ENCODE measurements at places on chromosomes 7 and 10. TPM values are rescaled to one million over a fixed set of nuclear protein-coding genes. Genes with fewer than 3 reads are reported as not detected.

DNA sequence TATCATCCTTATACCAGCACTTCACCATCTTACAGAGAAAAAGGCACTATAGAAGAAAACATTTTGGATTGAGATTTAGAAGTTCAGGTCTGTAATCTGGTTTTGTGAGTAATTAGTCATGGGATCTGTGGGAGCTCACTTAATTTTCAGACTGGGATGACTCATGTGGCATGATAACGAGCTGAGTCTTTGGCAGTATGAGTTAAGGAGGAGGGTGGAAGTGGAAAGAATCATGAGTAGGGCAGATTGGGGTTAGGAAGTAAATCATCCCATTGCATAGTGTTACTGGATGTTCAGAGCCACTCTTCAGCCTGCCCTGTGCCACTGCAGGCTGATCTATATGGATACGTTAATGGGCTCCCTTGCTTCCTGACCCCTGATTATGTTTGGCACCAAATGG, 64.9 kb downstream of the ZNF92 start:
- DNase-seq = no peak

DNA sequence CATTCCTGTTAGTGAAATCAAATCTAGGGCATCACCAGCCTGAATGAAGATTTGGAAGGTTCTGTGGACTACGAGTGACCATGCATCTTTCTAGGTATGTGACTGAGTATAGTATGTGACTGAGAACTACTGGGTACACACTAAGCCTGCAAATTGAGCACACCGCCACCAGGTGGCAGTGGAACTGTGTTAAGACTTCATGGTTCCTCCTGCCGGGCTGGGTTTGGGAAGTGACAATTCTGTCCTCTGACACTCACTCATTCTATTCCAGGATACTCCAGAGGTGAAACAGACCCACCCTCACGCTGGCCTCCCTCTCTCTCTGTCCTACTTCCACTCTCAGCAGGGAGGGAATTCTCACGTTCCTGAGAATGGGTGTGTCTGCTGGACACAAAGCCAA, 84.0 kb upstream of the TMEM248 start:
- DNase-seq = no peak

DNA sequence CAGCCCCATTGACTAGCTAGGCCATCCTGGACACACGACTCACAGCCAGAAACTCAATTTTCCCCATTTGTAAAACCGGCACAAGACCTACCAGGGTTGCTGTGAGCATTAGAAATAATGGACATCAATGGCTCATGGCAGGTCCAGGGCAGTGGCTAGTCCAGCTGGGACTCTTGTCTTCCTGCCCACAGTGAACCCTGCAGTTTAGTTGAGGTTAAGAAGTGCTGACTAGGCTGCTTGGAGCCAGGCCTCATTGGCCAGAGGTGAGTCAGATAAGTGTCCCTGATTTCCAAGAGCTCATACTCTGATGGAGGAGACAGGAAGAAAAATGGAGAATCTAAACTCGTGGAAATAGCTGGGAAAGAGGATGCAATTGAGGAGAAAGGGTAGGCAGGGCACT, 123.4 kb upstream of the ZNF92 start:
- DNase-seq = no peak

- no peak for DNase-seq
Observed at GRCh38 chr7:86437951-86438450, 205.7 kb upstream of the GRM3 start.

GRCh38 chr7:70188901-70189650, 590.8 kb downstream of the AUTS2 start:
- DNase-seq = no peak

DNA sequence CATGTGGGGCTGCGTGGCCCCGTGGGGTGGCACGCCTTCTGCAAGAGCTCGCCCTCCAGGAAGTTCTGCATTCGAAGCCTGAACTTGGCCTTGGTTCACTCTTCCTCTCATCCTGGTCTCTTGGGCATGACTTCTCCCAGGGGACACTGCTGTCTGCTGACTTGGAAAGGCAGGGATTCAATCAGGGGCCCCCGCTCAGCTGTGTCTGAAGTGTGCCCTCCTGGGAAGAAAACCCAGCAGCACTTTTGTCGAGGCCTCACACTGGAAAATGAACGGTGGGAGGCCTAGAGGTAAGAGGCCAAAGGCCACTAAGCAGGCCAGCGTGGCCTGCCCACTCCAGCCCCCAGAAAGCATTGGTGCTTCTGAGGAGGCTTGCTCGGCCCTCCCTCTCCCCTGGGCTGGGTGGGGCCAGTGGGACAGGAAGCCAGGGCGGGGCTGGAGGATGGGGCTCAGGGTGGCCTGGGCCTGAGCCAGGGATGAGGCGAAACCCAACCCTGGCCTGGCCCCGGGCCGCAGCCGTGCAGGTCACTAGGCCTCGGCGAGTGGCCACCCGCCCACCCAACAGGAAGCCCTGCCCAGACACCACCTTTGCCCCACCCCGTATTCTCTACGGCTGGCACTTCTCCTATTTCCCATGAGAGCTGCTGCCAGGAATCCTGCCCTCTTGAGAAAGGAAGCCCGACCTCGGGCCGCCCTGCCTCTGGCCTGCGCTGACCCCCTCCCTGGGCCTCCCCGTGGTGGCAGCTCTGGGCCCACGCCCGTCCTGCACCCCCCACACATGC, 81.1 kb downstream of the ZMIZ1 start:
- DNase-seq = no peak

DNA sequence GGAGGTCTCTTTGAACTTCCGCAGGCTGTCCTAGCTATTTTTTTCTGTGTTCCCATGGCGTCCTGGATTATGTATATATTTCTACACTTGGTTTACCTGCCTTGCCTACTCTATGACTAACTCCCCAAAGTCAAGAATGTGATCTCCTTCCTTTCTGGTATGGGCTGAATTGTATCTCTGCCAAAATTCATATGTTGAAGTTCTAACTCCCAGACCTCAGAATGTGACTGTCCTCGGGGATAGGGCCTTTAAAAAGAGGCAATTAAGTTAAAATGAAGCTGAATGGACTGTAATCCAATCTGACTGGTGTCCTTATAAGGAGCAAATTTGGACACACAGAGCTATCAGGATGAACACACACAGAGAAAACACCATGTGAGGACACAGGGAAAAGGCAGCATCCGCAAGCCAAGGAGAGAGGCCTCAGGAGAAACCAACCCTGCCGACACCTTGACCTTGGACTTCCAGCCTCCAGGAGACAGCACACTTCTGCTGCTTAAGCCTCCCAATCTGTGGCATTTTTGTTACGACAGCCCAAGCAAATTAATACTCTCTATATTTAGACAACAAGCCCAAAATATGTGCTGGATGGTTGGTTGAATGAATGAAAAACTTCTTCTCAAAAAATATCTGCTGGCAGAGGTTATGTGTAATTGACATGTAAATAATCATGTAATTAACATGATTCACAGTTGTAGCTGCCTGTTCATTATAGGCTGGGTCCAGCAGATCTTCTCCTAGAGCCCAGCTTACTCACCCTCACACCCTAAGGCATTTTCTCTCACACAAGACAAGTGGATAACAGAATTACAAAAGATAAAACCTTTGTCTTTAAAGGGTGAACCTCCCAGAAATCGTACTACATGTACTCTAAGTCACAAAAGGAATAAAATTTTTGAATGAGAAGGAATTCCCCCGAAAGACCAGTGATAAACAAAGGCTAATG, 123.7 kb downstream of the CUBN start:
- DNase-seq = no peak

- peak; percentile 69 for DNase-seq
Observed at GRCh38 chr7:5282543-5283316, at the start of gene SLC29A4. Gene SLC29A4 (plus strand): TSS chr7:5282943. CDS start chr7:5287817, 4,874 bp downstream.

DNA sequence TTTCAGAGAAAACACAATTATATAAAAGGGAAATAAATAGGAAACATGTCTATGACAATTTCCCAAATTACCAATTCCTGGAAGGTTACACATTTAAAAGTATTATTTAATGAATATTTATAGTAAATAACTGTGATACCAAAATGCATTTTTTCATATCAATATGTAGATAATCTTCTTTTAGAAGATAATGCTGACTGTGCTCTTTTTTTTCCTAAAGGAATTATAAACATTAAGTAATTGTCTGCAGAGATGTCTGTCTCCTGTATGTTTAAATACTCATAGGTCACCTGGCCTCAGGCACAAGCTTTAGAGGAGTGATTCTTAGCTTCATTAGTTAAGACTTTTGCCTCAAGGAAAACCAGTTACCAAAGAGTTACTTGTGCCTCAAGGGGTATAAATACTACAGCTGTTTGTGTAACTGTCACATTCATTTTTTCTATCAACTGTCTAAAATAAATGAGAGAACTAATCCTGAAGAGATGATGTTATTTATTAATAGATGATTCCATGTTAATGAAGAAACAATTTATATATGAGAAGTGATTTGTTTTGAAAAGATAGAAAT, 77.1 kb downstream of the DNAJC1 start:
- no peak for DNase-seq

DNA sequence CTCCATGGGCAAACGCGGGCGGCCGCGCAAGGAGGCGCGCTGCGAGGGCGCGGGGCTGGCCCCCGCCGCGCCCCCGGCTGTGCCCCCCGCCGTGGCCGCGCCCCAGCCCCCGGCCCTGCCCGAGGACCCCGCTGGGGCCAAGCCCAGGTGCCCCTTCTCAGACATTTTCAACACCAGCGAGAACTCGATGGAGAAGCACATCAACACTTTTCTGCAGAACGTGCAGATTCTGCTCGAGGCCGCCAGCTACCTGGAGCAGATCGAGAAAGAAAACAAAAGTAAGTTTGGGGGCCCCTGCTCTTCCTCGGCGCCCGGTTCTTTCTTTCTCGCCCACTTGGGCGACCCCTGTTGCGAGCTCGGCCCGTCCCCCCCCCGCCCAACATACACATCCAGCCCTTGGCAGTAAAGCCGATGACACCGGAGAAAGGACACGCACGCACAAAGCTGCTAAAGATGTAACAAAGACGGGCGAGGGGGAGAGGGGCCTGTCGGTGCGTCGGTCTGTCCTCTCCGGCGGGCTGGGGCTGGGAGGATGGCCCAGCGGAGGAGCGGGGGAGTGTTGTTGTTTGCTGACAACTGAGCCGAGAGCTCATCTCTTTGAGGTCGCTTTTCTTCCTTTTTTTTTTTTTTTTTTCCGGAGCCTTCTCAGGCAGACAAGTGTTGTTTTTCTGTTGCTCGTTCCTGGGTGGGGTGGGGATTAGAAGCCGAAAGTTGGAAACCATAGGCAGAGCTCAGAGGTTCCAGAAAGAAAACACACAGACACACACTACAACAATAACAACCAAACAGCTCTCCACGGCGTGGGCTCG, 604 bp downstream of the MXI1 start:
- DNase-seq = peak; percentile 57

DNA sequence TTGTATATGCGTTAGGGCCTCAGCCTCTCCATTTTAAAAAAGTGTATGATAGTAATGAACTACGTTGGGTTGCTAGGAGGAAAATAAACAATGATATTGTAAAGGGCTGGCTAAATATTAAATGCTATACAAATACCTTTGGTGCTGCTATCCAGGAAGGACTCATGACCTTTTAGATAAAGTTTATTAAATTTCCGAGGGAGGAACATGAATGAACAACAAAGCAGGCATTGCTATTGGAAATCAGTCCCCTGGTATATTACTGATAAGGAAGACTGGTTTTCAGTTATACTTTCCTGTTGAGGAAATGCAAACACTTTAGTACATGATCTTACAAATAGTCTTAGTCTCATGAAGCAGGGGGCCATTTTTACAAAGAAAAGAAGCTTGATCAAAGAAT, 17.2 kb upstream of the AGR2 start:
- no peak for DNase-seq

- peak; percentile 65 for DNase-seq
Observed at GRCh38 chr7:353746-354325, 63.9 kb downstream of the FOXL3 start.

DNA sequence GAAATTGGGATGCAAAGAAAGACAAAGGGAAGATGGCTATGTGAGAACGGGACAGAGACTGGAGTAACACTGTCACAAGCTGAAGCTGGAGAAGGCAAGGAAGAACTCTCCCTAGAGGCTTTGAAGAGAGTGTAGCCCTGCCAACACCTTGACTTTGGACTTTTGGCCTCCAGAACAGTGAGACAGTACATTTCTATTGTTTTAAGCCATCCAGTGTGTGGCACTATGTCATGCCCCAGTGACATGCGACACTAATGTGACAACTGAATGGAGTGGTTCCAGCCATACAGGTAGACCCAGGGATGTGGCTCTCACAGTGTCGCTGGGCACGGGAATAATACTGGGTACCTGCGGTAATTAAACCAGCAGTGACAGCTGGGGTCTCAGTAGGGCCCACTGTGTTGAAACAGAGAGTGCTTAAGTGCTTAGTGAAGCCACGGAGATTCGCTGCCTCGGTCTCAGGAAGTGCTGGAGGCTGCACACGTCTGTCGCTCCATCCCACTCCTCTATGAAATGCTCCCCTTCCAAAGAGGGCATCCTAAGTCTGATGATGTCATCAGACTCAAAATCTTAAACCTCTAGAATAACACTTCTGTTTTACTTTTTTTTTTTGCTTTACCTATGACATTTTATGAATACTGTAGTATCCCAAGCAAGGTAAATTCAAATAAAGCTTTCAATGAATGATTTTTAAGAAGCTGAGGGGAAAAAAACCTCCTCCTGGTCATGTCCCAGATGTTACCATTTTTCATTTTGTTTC, 154.6 kb upstream of the RHEB start:
- DNase-seq = no peak

- no peak for DNase-seq
Observed at GRCh38 chr10:86368987-86369386, 2.4 kb upstream of the GRID1 start.

GRCh38 chr7:96016735-96017134, 244.4 kb downstream of the DYNC1I1 start:
- no peak for DNase-seq

GRCh38 chr7:6162331-6162620, 110.1 kb downstream of the CYTH3 start:
- no peak for DNase-seq

- no peak for DNase-seq
Observed at GRCh38 chr10:77028042-77028441, 609.6 kb downstream of the KCNMA1 start.

The GHRHR gene
- total RNA-seq = not detected

The TAF3 gene
- total RNA-seq = 2.4 TPM

The DKK1 gene
- total RNA-seq = 6.5 TPM

The MBL2 gene
- total RNA-seq = not detected

The GRM3 gene
- 155 TPM for total RNA-seq

The SPDYE9 gene
- under 0.01 TPM for total RNA-seq

The EIF3A gene
- total RNA-seq = 66.4 TPM

The GPC2 gene
- 75.0 TPM for total RNA-seq

Measured in frontal cortex (tissue), 4 donors.